ENCODE measurements at places on chromosomes 5 and 9.

GRCh38 chr9:104301755-104302154 is 202.3 kb upstream of the OR13F1 start:
- no peak for DNase-seq
- no peak overlapping the region for H3K27ac ChIP-seq
- H3K4me3 ChIP-seq, result no peak overlapping the region
- H3K27me3 ChIP-seq, result no peaks in the 10 kb centered on the region

DNA sequence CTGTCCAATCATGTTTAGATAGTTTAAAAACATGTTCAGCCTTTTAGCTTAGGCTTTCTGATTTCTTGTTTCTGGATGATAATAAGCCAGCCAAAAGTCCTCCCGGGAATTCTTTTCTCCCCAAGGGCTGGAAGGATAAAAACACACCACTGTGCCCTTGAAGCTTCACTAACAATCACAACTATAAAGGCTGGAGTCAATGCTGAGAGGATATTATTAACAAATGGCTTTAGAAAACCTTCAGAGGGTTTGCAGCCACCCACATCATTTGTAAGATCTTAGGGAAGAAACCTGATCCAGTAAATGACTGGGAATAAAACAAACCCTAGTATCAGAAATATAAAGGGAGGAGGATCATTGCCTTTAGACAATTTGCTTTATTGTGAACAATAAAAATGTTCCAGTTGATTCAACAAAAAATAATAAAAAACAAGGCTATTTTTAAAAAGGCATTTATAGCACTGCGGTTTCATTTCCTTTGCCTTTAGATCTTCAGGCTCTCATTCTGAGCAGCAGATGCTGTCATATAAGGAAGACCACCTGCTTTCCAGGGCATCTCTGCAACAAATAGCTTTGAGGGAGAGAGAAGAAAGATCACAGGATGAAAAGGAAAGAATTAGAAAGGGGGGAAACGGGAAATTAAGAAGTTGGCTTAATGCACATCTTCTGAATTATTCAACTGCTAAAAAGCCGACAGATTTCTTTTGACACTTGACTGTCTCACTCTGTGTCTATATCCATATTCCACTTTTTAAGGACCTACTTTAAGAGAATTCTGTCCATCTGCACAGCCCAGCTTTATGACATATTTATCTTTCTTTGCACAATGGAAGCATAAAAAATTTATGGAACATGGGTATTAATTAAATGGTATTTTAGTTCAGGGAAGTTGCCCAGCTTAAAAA is 277.2 kb upstream of the SLC24A2 start:
- peaks cover 20% of the 10 kb centered on the region for H3K4me1 ChIP-seq
- DNase-seq, result no peak
- H3K27me3 ChIP-seq, result no peaks in the 10 kb centered on the region
- peaks cover 10% of the 10 kb centered on the region for H3K36me3 ChIP-seq

GRCh38 chr5:150734579-150735384 is 24.0 kb downstream of the DCTN4 start:
- no peak overlapping the region for H3K4me3 ChIP-seq
- H3K4me1 ChIP-seq, result peaks cover 34% of the 10 kb centered on the region
- H3K36me3 ChIP-seq, result peaks cover 59% of the 10 kb centered on the region
- peak overlapping the region; percentile 55 for H3K27ac ChIP-seq
- no peak for DNase-seq
- H3K27me3 ChIP-seq, result no peaks in the 10 kb centered on the region

GRCh38 chr5:40873286-40873880 is 32.2 kb downstream of the CARD6 start:
- no peaks in the 10 kb centered on the region for H3K36me3 ChIP-seq
- H3K4me1 ChIP-seq, result no peaks in the 10 kb centered on the region
- DNase-seq, result no peak
- peaks cover 10% of the 10 kb centered on the region for H3K27me3 ChIP-seq

DNA sequence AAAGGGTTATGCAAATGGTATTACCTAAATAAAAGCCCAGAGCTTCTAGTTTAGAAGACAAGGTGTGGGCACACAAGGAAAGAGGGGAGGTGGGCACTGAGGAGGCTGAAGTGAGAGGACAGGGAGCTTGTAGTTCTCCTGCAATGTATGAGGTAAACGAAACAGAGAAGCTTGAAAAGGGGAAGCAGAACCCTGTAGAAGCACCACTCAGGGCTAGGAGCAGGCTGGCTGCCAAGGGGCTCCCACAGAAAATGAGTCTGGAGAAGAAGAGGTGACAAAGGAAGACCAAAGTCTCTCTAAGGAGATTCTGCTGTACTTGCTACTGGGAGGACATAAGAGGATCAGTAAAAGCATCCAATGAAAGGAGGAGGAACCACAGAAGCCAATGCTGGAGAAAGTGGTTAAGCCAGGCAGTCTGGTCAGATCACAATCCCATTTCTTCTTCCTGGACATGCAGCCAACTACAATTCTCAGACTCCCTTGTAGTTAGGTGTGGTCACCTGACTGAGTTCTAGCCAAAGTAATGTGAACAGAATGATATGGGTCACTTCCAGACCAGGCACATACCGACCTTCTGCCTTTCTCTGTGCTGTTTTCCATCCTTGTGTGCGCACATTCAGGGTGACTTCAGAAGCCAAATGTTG is 174.5 kb upstream of the MAP3K1 start:
- no peaks in the 10 kb centered on the region for H3K36me3 ChIP-seq
- no peak for DNase-seq
- no peak overlapping the region for H3K4me3 ChIP-seq
- no peak overlapping the region for H3K27ac ChIP-seq
- no peaks in the 10 kb centered on the region for H3K4me1 ChIP-seq

DNA sequence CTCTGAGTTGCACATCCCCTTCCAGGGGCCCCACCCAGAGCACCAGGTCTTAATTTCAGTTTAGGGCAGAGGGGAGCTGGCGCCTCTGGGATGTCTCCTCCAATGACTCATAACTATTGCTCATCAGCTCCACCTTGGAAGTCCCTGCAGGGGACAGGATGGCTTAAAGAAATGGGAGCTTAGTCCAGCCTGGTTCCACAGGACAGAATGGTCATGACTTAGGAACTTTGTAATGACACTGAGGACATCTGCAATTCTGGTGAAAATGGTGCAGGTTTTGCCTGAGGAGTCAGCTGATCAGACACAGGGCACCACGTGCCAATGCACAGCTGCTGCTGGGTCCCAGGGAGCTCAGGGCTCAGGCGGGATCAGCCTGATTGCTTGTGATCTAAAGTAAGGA is 16.4 kb upstream of the PPP1R26 start:
- H3K4me3 ChIP-seq, result no peak overlapping the region
- H3K36me3 ChIP-seq, result no peaks in the 10 kb centered on the region
- no peak overlapping the region for H3K27ac ChIP-seq
- H3K27me3 ChIP-seq, result peaks cover 4% of the 10 kb centered on the region
- no peak for DNase-seq
- no peaks in the 10 kb centered on the region for H3K4me1 ChIP-seq

DNA sequence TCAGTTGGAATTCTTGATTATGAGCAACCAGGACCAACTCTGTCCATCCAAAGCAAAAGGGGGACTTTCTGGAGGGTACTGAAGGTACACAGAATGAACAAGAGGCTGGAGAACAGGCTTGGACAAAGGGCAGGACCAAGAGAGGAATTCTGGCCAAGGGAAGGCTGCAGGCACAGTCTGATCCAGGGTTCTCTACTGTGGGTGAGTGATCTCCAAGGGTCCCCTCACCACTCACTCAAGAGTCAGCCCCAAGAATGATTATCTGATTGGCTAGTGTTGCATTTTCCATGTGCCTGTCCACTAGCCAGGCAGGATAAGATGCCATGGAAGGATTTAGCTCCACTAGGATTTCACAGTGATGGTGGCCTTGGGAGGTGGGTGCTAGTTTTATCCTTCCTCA is 11.6 kb upstream of the PHF19 start:
- peaks cover 68% of the 10 kb centered on the region for H3K4me1 ChIP-seq
- no peaks in the 10 kb centered on the region for H3K27me3 ChIP-seq
- no peak for DNase-seq
- no peak overlapping the region for H3K4me3 ChIP-seq
- H3K36me3 ChIP-seq, result peaks cover 6% of the 10 kb centered on the region

GRCh38 chr5:151384106-151384505 is 36.7 kb upstream of the SLC36A2 start:
- no peak overlapping the region for H3K27ac ChIP-seq
- H3K36me3 ChIP-seq, result no peaks in the 10 kb centered on the region
- H3K4me1 ChIP-seq, result no peaks in the 10 kb centered on the region
- H3K4me3 ChIP-seq, result no peak overlapping the region
- H3K27me3 ChIP-seq, result peaks cover 24% of the 10 kb centered on the region

DNA sequence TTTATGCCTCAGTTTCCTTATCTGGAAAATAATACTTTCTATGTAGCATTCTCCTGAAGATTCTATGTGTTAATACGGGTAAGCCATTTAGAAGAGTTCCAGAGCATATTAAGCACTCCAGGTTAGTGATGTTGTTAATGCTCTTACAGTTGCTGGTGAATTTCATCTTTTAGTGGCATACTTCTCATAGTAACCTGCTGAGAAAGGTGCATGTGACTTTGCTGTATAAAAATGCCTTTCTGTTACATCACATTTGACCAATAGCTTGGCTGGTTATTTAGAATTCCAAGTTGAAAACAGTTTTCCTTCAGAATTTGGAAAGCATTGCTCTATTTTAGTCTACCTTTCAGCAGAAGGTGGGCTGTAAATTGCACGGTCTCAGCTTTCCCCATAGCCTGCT is 27.2 kb downstream of the GCNT1 start:
- H3K4me3 ChIP-seq, result no peak overlapping the region
- peaks cover 7% of the 10 kb centered on the region for H3K4me1 ChIP-seq
- H3K27ac ChIP-seq, result no peak overlapping the region
- no peak for DNase-seq
- peaks cover 14% of the 10 kb centered on the region for H3K36me3 ChIP-seq
- H3K27me3 ChIP-seq, result no peaks in the 10 kb centered on the region

DNA sequence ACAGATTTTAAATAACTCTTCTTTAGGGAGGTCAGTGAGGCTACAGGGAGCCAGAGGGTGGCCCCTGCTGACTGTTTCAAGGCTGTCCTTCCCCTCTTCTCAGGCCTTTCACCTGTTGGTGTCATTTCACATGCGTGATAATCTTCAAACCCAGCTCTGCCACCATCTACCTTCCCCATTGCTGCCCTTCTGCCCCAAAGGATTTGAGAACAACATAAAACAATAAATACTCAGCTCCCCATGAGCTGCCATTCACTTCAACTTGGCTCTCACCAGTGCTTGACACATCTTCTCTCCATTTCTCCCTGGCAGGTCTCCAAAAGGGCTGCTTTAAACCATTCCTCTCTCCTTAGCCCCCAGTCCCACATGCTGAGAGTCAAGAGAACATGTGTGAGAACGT is 75.5 kb upstream of the PALM2AKAP2 start:
- no peak overlapping the region for H3K4me3 ChIP-seq
- H3K4me1 ChIP-seq, result no peaks in the 10 kb centered on the region
- no peak overlapping the region for H3K27ac ChIP-seq
- H3K36me3 ChIP-seq, result no peaks in the 10 kb centered on the region
- H3K27me3 ChIP-seq, result no peaks in the 10 kb centered on the region

- H3K4me1 ChIP-seq, result peaks cover 28% of the 10 kb centered on the region
- no peak overlapping the region for H3K4me3 ChIP-seq
- no peak for DNase-seq
- no peaks in the 10 kb centered on the region for H3K27me3 ChIP-seq
- H3K36me3 ChIP-seq, result peaks cover 18% of the 10 kb centered on the region
- no peak overlapping the region for H3K27ac ChIP-seq
These were observed 44.6 kb upstream of the SEMA4D start for GRCh38 chr9:89542401-89543021.

GRCh38 chr5:78288246-78288645 is 6.3 kb downstream of the AP3B1 start:
- H3K4me1 ChIP-seq, result peaks cover 34% of the 10 kb centered on the region
- peaks cover 25% of the 10 kb centered on the region for H3K36me3 ChIP-seq
- H3K4me3 ChIP-seq, result no peak overlapping the region
- DNase-seq, result no peak
- H3K27me3 ChIP-seq, result no peaks in the 10 kb centered on the region

DNA sequence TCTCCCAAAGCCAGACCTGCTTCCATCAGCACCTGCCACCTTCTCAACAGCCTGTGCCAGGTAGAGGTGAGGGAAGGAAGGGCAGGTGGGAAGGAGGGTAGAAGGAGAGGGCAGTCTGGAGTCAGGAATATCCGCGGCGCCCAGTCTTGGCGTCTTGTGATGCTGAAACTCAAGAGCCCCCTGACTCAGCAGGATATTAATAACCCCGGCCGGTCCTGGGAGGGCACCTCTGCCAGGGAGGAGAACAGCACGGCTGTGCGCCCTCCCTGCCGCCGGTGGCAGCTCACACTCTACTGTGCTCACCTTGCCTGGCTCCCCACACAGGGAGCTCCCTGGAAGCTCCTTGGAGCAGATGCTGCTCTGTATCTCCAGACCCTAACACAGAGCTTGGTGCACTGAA is 11.6 kb upstream of the NTNG2 start:
- no peak overlapping the region for H3K4me3 ChIP-seq
- peaks cover 26% of the 10 kb centered on the region for H3K27me3 ChIP-seq
- H3K36me3 ChIP-seq, result no peaks in the 10 kb centered on the region
- no peak overlapping the region for H3K27ac ChIP-seq
- H3K4me1 ChIP-seq, result no peaks in the 10 kb centered on the region

DNA sequence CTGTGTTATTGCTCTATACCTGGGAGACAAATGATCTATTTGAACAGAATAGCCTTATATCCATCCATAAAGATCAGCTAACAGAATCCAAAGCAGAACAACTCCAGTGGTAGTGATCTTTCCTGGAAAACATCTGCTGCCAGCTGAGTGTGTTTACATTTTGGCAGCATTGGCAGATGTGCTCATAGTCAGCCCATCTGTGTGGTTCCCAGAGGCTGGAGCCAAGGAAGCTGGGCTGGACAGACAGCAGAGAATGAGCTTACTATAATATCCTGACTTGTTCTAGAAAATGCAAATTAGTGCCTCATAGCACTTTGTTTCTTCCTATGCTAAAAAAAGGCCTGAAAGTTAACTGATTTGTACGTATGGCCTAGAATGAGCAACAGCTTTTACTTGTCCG is 99.7 kb downstream of the ST8SIA4 start:
- peaks cover 20% of the 10 kb centered on the region for H3K36me3 ChIP-seq
- DNase-seq, result no peak
- no peak overlapping the region for H3K4me3 ChIP-seq
- no peaks in the 10 kb centered on the region for H3K27me3 ChIP-seq
- no peak overlapping the region for H3K27ac ChIP-seq

DNA sequence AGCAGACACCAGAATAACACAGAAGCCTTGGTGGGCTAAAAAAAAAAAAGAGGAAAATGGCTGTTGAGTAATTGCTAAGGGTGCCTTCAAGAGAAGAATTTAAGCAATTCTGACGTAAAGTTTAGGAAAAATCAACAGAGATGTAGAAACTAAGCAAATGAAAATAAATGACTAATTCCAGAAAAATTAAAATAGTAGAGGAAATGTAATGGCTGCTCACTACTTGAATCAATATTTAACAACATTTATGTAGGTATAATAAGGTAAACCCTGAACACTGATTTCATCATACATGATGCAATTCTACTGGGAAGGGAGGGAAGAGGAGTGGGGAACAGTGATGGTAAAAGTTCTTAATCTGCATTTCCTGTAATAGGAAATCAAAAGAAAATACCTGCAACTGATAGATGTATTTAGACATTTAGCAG is 41.4 kb downstream of the PUM3 start:
- H3K36me3 ChIP-seq, result peaks cover 62% of the 10 kb centered on the region
- no peak overlapping the region for H3K27ac ChIP-seq
- no peak overlapping the region for H3K4me3 ChIP-seq
- no peak for DNase-seq
- H3K4me1 ChIP-seq, result no peaks in the 10 kb centered on the region

- no peak for DNase-seq
- H3K4me3 ChIP-seq, result peak overlapping the region; percentile 79
- H3K36me3 ChIP-seq, result peaks cover 39% of the 10 kb centered on the region
- H3K4me1 ChIP-seq, result peaks cover 71% of the 10 kb centered on the region
These were observed 46.5 kb upstream of the TNFAIP8 start for GRCh38 chr5:119309326-119309725.
